ENCODE measurements at places on chromosomes 3 and 15. TPM values are rescaled to one million over a fixed set of nuclear protein-coding genes. Genes with fewer than 3 reads are reported as not detected.

DNA sequence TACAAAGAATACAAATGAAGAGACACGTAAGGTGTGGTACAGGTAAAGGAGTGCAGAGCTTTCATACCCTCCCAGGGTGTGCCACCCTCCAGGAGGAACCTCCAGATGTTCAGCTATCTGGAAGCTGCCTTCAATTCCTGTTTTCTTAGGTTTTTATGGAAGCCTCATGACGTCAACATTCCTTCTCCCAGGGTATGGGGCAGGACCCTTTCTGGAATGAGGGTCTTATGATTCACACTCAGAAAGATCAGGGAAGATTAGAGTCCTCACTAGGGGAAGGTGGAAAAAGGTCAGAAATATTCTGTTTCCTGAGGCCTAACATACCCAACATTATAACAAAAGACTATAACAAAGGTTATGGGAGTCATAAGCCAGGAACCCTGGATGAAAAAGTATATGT lies 99.8 kb upstream of the PLCL2 start:
- no peak for DNase-seq

The SMAD6 gene
- total RNA-seq = 18.5 TPM

DNA sequence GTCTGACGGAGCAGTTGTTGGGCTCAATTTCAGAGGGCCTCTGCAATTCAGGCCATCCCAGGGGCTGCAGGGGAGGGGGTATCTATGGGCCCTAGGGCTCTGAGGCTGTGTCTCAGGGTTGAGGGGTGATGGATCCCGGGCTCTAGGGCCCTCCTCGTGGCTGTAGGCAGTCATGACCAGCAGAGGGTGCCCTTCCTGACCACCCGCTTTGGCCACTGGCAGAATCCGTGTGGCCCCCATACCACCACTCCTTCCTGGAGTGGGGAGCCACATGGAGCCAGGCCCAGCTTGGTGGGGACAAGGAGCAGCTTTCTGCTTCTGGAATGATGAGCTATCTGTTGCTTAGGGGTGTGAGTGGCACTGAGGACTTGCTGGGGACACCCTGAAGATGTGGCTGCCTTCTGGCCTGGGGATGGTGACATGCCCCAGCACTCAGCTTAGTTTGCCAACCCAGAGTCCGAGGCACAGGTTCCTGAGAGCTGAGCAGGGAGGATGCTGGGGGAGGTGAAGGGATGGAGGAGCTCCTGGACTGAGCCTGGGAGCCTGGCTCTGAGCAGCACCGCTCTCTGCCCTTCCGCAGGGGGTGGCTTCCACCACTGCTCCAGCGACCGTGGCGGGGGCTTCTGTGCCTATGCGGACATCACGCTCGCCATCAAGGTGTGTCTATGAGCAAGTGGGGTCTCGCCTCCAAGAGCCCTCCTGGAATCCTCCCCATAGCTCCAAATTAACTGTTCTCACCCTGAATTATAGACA lies 20.2 kb downstream of the HDAC11 start:
- DNase-seq = no peak

DNA sequence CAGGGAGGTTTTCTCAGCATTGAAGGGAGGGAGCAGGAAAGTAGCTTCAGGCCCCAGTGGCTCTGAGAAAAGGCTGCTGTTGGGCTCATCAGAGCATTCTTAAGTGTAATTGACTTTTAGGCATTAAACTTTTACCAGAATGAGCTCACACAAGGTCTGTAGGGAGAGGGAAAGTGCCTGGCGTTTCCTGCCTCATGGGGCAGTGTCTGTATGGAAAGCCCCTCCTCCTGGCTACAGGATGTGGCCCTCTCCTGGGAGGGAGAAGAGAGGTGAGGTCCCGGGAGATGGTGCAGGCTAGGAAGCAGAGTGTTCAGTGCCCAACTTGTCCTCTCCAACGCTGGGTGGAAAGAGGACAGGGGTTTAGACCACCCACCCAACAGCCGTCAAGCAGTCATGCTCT lies 21.3 kb upstream of the SCN10A start:
- no peak for DNase-seq

GRCh38 chr15:49200347-49200746 lies 30.3 kb downstream of the GALK2 start:
- DNase-seq = no peak

The RASL12 gene
- total RNA-seq = 29.7 TPM

- DNase-seq = no peak
Measured at GRCh38 chr3:197613199-197613598, 57.4 kb upstream of the BDH1 start.

The FAM43A gene
- total RNA-seq = 22.4 TPM

DNA sequence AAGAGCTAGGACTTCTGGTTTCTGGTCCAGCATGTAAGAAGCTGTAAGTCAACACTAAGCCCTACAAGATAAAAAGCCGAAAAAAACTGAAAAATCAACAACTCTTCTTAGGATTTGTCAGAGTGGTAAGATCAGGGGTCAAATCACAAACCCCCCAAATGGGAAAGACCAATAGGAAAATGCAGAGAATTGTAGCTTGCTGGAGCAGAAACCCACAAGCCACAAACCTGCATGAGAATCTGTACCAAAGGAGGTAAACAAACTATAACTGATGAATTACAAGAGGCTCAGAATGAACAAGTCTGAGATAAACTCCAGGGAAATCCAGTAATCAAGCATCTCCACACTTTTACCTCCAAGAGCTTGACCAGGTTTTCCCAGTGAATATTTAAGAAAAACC lies 36.0 kb downstream of the RFX7 start:
- no peak for DNase-seq

The CIDEC gene
- 49.0 TPM for total RNA-seq

The SCN11A gene
- total RNA-seq = 0.27 TPM

- no peak for DNase-seq
Measured at GRCh38 chr3:111768571-111769100, 90.4 kb upstream of the PHLDB2 start.

DNA sequence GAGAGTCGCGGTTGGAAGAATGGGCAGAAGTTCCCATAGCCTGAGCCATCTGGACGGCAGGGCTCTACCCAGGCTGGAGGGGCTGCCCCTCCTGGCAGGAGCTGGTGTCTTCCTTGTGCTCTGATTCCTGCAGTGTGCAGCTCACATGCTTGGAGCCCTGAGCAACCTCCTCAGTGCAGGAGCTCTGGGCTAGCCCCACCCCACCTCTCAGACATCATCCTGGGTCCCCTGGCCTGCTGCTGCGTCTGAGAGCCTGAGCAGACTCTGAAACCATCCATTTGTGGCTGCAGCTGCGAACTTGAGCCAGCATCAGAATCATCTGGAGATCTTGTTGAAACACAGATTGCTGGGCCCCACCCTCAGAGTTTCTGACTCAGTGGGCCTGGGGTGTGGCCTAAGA lies 42.8 kb downstream of the POMGNT2 start:
- no peak for DNase-seq

- no peak for DNase-seq
Measured at GRCh38 chr3:160126761-160127160, 98.5 kb upstream of the C3orf80 start.

- peak; percentile 16 for DNase-seq
Measured at GRCh38 chr3:71629711-71630110, 46.2 kb upstream of the FOXP1 start.

The SNURF gene
- 3.9 TPM for total RNA-seq

The C3orf85 gene
- total RNA-seq = 32.6 TPM

The SNTN gene
- total RNA-seq = not detected

- no peak for DNase-seq
Measured at GRCh38 chr3:43892061-43892460, 201.3 kb downstream of the ABHD5 start.
